Neural progenitor cell (in vitro differentiated cells): ENCODE measurements at places on chromosomes 11 and 22. TPM values are rescaled to one million over a fixed set of nuclear protein-coding genes. Genes with fewer than 3 reads are reported as not detected.

- no peak for DNase-seq
These were observed 171.5 kb downstream of the SBF2 start for GRCh38 chr11:10122326-10123197.

DNA sequence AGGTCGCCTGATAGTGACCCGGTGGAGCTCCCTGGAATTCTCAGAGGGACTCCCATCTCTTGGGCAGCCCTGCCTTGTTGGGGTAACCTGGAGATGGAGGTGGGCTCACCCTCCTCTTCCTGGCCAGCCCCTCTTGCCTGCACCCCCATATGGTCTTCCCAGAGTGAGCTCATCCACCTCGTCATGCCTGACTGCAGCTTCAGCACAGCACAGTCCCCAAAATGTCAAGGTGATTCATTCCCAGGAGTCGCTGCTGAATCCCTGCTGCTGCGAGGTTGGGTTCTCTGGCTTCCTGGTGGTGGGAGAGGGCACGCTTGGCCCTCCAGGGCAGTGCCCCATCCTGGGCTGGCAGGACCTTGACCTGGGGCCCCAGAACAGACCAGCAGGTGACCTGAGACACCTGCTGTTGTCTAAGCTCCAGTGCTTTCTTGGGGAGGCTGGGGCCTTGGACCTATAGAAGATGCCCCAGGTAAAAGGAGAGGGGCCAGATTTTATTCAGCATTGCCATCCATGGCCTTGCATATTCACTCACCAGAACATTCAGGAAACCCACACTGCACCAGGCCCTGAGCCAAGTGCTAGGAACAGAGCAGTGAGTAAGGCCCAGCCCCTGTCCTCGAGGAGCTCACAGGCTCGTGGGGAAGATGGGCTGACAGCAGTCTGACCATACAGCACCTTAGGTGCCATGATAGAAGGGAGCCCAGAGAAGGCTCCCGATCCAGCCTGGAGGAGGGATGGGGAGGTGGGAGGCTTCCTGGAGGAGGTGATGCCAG, 72.9 kb downstream of the CACNA1I start:
- DNase-seq = no peak

DNA sequence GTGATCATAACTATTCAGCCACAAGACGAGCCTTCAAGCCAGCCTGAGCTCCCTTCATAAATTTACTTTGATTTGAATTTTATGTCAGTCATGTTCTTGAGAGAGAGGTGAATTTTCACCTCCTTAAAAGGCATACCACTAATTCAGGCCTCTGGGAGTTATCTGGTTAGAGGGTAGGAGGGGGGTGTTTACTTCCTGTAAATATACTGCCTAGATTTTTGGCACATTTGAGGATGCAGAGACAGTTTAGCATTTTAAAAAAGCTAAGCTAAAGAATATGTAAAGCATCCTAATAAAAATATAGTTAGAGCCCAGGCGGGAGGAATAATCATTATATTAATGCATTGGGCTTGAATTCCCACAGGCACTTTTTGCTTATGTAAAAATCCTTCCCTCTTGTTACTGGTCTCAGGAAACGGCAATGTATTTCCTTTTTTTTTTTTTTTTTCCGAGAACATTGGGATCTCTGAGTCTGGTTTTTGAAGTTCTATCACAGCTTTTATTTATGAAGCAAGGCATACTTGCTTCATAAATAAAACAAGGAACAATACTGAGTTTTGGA, 116.5 kb downstream of the CSNK2A3 start:
- DNase-seq = no peak

GRCh38 chr11:76074148-76075095, 131.9 kb downstream of the WNT11 start:
- DNase-seq = no peak

DNA sequence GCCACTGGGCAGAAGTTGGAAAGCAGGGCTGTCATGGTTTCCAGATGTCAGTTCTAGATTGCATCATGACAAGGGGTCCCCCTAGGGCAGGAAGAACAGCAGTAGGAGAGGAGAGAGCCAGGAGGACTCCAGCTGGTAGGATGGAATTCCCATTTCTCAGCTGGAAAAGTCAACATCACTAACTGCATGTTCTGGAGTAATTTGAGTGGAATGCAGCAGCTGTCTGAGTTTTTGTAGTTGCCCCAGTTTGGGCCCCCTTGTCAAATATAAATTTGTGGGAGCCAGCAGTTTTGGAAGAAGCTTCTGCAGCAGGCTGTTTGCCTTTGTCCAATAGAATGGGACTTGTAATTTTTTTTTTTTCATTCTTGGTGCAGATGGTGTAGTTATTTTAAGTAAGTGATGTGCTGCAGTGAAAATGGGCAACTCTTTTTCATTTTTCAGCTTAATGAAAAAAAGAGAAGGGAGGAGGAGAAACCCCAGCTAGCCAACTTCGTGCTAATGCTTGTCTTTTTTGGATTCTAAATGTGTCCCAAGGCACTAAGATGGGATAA, 86.9 kb downstream of the LDLRAD3 start:
- no peak for DNase-seq

DNA sequence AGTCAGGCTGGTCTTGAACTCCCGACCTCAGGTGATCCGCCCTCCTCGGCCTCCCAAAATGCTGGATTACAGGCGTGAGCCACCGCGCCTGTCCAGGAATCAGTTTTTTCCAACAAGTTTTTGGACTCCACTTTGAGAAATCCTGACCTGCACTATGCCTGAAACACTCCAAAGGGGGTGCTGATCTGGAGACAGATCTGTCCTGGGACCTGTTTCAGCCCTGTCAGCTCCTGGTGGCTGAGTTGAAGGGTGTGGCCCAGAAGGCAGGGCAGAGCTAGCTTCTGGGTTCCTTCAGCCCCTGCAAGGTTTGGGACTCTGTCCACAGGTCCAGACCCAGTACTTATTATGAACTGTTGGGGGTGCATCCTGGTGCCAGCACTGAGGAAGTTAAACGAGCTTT, 1.2 kb downstream of the DNAJC4 start:
- DNase-seq = no peak

DNA sequence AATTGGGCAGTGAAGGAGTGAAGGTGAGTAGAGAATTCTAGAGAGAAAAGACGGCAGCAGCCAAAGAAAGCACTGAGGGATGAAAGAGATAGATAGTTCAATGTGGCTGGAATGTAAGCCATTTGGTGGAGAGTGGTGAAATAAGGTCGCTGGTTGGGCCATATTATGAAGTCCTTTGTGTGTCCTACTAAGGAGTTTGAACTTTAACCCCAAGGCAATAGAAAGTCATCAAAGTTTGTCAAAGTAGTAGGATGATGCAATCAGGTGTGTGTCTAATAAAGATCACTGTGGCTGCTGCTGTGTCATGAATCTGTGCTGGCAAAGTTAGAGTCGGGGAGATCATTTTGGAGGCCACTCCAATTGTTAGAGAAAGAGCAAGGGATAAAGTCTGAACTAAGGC, 18.7 kb downstream of the RNF121 start:
- no peak for DNase-seq

DNA sequence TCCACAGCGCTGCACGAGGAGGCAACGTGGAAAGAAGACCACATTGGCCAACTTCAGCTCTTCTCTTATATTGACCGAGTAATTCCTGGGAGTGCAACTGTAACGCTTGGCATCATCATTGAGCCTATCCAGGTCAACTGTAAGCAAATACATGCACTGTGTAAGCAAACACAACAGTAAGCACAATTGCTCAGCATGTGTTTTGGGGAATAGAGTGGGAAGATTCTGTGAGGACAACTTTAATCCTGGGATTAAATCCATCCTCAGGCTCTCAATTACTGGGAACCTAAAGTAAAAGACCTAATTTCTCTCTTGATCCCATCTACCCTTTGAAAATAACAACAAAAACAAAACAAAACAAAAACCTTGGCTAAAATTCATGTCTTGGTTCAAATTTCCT, 109.5 kb upstream of the DDI1 start:
- DNase-seq = peak; percentile 74

DNA sequence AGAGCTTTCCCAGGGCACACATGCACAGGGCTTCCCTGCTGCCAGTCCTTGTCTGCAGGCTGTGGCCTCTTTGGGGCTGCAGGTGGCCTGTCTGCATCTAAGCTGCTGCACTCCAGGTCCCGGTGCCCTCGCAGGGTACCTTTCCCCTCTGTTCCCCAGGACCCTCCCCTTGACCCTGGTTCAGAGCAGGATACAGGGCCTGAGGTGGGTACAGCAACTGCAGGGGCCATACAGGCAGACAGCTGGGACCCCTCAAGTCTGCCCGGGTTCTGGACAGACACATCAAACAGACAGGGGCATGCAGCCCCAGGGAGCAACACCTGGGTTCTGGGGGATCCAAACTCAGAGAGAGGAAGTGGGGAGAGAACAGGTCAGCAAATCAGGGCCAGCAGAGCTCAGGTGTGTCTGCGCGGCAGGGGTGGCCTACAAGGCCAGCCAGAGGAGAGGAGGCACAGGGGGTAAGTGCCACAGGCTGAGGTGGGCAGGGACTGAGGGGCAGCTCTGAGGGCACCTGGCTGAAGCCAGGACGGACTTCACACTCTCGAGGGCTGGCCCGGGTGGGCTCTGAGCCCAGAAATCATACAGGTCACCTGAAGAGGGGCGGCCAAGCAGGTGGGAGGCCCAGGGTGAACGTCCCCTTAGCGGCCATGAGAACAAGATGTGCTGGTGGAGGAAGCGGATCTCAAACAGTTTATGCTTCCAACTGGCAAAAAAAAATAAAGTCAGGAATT, 29.9 kb upstream of the COMT start:
- DNase-seq = no peak

GRCh38 chr11:60502221-60502775, 9.7 kb downstream of the MS4A12 start:
- no peak for DNase-seq

DNA sequence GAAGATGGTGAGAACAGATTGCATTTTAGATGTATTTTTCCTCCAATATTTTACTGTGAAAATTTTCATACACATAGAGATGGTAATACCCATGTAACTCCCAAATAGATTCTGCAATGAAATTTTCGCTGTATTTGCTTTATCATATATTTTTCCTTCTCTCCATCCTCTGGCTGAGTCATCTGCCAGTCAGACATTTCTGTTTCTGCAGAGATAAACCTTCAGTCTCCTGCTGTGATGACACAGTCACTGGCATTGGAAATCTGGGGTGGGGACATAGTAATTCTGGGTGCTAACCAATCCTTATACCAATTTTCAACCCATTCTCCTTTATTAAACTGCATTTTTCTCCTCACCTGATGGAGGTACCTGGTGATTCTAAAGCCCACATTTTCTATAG, 33.7 kb downstream of the SVIP start:
- no peak for DNase-seq

DNA sequence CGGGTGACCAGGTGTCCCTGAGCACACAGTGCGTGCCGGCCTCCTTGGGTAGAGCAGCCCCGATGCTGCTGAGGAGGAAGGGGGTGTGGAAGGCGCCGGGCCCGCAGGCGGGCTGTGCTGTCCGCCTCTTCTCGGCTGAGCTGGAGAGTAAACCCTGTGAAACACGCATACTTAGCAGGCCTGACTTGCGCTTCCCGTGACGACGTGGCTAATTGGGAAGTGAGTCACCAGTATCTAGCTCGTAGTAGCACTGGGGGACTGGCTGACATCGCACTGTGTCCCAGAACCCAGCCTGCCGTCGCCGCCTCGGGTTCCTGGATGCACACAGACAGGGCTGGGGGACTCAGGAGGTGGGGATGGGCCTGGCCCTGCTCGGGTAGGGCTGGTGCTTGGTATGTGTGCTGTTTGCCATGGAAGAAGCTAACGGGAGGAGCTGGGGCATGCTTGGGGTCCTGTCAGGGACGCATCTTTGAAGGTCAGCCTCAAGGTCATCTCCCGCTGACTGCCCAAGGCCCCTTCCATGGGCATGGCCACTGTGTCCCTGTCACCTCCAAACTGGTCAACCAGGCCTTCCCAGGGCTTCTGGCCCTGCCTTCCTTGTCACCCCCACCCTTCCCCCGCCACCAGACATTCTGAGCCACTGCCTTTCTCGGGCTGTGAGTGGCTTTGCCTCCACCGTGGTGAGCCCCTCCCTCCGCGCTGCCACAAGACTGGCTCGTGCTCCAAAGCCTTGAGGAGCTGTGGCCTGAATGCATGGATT, 1327.0 kb downstream of the BRD1 start:
- DNase-seq = no peak

DNA sequence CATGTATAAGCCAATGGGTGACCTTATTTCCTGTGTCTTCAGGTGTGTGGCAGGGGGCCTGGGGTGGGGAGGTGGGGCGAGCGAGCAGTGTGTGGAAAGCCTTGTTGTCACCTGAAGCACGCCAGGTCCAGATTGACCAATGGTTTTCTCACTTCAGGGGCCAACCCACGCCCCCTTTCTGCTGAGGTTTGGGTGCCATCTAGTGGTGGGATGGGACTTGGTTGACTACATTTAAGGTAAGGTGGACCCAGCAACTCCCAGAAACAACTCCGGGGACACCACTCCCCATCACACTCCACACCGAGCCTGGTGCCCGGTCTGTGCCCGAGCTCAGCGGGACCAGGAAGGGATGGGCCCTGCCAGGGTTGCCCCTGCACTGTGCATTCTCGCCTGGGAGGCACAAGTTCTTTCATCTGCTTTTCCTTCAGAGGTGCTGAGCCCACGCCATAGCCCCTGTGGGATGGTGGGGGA, 40.0 kb downstream of the TPCN2 start:
- DNase-seq = peak; percentile 86

DNA sequence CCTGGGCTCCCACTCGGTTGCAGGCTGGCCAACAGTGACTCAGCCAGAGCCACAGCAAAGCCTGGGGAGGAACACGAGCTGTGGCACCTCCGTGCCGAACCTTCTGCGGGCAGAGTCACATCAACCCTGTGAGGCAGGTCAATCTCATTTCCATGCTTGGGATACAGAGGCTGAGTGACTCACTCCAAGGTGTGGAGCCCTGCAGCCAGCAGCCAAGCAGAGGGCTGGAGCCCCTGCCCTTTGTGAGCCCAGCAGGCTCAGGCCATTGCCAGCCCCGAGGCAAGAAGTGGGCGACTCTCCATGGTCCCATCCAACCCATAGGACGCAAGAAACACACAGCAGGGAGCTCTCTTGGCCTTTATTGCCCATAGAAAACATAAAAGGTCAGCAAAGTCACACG, 21.4 kb downstream of the CSNK1E start:
- DNase-seq = no peak

DNA sequence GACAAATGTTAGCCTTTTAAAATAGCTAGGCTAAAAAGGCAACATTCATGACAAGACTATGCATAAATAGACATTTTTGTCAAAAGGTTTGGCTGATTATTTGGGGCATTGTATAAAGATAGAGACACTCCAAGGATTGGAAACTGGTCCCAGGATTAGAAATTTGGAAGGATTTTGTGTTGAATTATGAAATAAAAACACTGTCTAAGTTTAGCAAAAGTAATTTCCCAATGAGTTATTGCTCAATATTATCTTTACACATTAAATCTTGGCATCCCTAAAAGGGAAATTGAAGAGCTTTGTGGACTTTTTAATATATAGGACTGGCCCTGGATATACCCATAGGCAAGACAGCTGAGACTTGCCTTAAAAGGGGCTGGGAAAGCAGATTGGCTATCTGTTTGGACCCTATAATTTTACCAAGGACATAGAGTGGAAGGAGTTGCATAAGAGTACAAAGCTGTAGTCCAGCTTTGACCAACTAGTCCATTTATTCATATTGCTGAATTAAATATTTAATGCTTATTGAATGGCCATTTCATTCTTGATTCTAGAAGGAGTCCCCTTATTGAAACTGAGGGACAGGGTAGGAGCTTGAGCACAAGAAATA, 382.7 kb downstream of the METTL15 start:
- no peak for DNase-seq

The FAM180B gene
- total RNA-seq = not detected in 2 replicates

The CHRNA10 gene
- total RNA-seq = 0.21 and 0.62 TPM in 2 replicates

The DBX1 gene
- 0.43 and 5.3 TPM in 2 replicates for total RNA-seq

The MGAT3 gene
- 7.5 and 18.5 TPM in 2 replicates for total RNA-seq

The RBFOX2 gene
- 163 and 206 TPM in 2 replicates for total RNA-seq

The NLRP6 gene
- total RNA-seq = not detected in 2 replicates

The PPM1F gene
- total RNA-seq = 18.0 and 39.0 TPM in 2 replicates

The MRGPRD gene
- not detected in 2 replicates for total RNA-seq

The CCDC116 gene
- total RNA-seq = 0.15 TPM in 1 of 2 replicates, not detected in the other

The ZNF214 gene
- 13.2 and 19.6 TPM in 2 replicates for total RNA-seq

The INS gene
- total RNA-seq = not detected in 2 replicates
